ENCODE measurements at places on chromosomes 16 and 17.
A peak's percentile ranks its signal among the peaks of the same experiment; 100 is the strongest.

GRCh38 chr16:14549789-14550153, 80.3 kb downstream of the PARN start:
- DNase-seq: no peak

DNA sequence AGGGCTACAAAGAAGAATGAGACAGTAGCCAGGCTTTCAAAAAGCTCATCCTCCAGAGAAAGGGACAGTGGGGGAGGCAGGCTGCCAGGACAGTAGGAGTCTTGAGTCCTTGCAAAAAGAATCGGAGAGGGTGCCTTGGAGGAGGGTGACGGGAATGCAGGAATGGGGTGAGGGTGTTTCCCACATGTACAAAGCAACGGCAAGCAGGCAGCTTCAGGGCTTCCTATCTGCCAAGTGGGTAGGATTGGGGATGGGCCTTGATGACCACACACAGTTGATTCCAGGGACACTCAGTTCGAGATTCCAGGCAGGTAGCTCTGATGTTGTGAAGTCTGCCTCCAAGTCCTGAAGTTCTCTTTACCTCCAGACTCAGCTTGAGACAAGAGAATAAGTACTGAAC, 54.4 kb downstream of the C17orf67 start:
- DNase-seq: no peak

- DNase-seq: peak; percentile 99
Measured at GRCh38 chr17:1516388-1517161, at the start of gene INPP5K. Gene INPP5K, minus strand, starts transcription at chr17:1516612. Its CDS starts 113 bp downstream, at chr17:1516499.

DNA sequence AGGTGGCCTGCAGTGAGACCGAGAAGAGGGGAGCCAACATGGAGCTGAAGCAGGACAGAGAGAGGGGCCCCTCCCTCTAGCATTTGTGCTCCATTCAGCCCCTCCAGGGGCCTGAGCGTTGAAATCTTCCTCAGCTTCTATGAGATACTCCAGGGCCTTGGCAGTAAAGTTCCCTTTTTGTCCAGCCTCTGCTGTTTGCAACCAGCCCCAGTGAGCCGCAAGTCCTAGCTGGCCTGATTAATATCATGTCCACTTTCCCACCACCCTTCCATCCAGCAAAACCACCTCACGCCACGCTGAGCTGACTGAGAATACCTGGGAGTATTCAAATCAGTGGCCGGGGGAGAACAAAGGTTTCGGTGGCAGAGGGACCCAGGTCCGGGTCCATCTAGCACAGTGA, 11.7 kb upstream of the RPH3AL start:
- DNase-seq: no peak

DNA sequence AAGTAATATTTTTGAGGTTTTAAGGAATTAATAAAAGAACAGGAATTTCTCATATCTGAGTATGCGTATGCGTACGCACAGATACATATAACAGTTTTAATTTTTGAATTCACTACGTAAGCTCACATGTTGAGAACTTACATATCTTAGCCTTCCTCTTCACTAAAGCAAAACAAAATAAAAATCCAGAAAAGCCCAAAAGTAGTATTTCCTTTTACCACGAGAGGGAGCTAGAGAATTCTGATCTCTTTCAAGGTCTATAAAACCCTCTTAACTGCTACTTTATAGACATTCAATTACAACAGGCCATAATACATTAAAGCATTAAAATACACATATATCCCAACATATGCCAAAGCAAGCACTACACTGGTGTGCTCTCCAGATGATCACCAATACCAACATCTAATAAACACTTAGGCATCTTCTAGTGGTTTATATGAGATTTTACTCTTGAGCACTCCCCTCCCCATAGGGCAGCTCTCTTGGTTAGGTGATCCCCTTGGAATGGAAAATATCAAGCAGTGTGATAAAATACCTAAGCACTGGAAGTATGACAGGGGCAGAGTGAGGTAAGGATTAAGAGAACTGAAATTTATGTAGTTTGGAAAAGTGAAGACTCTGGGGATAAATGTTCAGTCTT, 94.0 kb downstream of the SKAP1 start:
- no peak for DNase-seq

DNA sequence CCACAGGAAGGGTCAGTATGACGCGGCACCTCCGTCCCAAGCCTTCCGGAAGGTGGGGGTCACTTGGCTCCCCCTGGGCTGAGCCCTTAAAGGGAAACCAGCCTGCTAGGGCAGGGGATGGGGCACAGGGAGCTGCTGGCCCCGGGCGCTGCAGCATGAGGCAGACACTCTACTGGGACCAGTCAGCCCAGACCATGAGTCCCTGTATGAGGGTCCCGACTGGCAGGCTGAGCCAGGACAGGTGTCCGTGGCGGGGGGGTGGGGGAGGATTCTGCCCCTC, 43.4 kb upstream of the ZC3H18 start:
- no peak for DNase-seq

- no peak for DNase-seq
Measured at GRCh38 chr16:69754143-69754468, 620 bp downstream of the NOB1 start.

DNA sequence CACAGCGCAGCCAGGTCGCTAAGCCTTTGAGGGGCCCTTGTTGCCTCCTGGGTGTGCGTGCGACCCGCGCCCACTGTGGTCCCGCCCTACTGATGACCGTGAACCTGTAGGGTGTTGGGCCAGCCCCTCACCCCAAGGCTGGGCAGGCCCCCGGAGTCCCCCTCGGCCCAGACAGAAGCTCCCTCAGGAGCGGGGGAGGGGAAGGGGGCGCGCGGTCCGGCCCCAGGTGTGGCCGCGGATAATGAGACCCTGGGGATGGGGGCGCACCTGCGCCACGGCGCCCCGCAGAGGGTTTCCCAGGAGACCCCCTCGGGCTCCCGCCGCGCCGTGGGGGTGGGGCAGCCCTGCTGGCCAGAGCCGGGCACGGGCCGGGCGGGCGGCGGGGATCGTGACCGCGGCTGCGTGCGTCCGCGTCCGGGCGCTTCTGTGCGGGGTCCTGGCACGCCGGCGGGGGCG, 358 bp upstream of the ARHGDIG start:
- no peak for DNase-seq

- no peak for DNase-seq
Measured at GRCh38 chr17:61159221-61159814, 240.3 kb upstream of the TBX2 start.

DNA sequence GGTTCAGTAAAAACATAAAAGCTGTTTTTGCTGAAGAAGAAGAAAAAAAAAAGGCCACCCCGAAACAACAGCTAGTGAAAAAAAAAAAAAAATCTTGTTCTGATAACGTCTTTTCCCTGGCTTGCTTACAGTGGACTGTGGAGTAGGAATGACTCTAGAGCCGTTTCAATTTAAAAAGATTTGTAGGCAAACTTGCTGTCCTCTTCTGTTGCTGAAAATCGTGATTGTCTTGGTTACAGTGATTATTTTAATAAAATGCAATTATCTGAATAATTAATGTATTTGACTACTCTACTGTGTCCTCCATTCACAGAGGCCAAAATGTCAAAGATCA, 190.6 kb upstream of the TBX2 start:
- DNase-seq: no peak

DNA sequence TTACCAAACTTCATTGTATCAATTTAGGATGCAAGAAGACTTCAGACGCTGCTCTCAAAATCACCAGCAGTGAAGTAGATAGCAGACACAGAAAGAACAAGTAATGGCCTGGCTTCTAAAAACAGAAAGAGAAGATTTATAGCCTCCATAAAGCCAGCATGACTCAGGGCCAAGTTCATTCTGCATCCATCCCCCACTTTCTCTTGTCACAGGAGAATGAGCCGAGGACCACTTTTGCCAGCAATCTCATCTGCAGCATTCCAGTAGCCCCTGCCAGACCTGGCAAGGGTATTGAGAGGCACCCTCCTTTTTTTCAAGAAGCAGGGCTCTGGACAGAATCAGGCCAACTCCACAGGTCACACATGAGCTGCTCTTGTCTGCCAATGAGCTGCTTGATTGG, 355.4 kb upstream of the SOX9 start:
- DNase-seq: no peak
